ENCODE measurements at places on chromosomes 1 and 21.
A peak's percentile ranks its signal among the peaks of the same experiment; 100 is the strongest.

- no peak for DNase-seq
Observed at GRCh38 chr1:53572065-53572814, 113.0 kb downstream of the DMRTB1 start.

DNA sequence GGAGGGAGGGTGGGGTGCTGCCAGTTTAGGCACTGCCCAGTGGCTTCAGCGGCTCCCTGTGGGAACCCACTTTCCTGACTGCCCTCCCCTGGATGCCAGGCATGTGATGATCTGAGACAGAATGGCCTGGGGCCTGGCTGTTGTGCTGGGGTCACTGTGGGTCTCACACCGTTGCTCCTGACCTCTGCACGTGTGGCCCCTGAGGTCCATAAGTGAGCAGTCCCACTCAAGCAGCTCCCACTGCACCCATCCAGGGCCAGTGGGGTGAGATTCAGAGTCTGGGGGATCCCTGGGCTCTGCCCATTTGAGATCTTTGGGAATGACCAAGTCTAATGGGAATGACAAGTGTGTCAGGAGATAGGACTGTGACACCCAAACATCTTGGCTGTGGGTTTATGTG lies 18.0 kb downstream of the PODN start:
- no peak for DNase-seq

- DNase-seq: no peak
Observed at GRCh38 chr1:56286956-56287355, 292.4 kb downstream of the PLPP3 start.

GRCh38 chr1:36377791-36378492 lies 7.8 kb downstream of the STK40 start:
- DNase-seq: peak; percentile 15

DNA sequence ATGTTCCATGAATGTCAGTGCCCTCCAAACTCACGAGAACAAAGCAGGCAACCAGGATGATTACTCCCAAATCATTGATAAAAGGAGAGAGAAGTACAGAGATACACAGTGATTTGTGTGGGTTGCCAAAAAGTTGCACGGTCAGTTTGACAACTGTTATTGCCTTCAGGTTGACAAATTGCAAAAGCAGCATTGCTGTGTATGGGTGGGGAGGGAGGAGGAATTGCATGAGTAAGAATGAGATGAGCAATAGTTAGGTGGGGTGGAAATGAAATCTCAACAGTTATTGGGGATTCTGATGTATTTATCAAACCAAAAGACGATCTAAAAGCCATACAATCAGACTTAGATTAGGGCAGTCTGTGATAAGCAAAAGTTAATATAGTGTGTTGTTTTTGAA lies 93.7 kb downstream of the NTMT2 start:
- no peak for DNase-seq

DNA sequence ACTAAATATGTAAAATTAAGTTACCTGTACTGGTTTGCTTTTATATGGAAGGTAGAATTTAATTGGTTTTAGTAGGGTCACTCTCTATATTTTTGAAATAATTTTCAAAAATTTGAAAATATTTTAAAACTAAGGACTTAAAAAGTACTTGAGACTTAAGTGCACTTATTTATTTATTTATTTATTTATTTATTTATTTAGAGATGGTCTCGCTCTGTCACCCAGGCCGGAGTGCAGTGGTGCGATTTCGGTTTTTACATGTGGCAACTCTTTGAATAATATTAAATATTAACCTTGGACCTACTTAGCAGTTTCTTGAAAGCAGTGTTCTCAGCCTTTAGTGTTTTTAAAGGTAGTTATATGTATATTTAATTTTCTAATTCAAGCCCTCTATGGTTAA lies 36.4 kb downstream of the TMED5 start:
- no peak for DNase-seq

GRCh38 chr1:160431006-160431405 lies 30.6 kb downstream of the VANGL2 start:
- no peak for DNase-seq

DNA sequence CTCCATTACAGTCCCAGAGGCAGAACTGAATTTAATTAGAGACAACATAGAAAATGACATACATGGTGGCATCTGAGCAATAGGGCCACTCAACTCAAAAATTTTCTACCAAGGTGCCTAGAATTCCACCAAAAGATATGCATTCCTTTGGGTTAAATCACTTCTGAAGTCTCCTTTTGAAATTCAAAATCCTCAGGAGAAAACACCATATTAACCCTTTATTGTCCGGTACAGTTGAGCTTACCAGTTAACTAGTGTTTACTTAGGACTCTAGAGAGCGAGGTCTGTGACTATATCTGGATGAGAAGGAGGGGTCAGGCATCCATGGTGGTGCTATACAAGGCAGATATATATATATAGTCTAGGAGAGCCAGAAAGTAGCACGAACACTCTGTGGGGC lies 355.6 kb upstream of the CAMK1G start:
- no peak for DNase-seq

- DNase-seq: no peak
Observed at GRCh38 chr1:224622831-224623230, 6.7 kb downstream of the CNIH3 start.

DNA sequence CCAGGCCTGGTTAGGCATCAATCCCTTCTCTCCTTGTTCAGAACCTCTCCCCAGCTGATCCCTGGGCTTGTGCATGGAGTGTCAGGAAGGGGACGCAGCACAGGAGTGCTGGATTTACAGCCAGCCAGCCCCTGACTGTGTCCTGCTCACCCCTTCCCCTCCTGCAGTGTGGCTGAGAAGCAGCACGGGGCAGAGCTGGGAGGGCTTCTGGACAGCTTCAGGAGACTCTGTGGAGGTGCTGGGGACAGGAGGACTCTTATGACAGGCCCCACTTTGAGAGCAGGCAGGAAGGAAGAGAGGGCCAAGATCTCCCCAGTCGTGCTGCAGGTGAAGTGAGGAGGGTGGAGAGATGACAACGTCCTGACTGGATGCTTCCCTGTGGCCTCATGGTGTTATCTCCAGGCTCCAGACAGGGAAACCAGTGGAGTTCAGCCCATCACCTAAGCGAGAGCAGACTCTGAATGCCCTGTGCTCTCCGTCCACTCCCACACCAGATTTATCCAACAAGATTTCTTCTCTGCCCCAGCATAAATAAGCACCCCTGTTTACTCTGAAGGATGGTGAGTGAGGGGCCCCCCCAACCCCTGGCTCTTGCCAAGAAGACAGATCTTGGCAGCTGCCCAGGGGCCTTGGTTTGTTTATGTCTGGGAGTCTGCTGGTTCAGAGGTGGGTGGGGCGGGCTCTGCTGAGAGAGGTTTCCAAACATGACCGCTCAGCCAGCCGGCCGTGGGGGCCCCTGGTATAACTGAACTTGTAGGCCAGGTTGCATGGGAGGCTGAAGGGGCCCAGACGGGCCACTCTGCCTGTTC lies 21.3 kb downstream of the TMCC2 start:
- no peak for DNase-seq

DNA sequence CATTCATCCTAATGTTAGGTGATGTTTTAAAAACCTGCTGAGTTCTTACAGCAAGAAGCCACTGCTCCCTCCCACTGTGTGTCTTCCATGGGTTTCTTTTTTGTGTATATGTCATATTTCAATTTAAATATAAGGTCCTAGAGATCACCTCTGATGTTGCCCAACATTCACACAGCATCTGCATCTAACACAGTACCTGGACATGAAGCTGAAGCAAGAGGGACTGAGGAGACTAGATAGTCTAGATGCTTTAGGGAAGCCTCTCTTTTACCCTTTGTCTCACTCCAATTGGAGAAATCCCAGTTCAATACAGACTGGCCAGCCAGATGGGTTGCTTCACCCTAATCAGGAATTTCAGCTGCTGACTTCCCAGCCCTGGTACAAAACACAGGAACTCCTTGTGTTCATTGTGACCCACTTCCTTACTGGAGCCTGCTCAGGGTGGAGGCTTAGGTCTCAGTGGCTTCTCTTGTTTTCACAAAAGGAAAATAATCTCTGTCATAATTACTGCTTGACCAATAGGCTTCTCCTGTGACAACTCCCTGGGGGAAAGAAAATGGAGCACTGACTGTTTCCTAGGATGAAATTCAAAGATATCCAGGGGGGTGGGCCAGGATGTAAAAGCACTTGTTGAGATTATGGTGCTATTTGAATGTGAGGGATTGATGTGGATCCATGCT lies 17.3 kb downstream of the BTG2 start:
- no peak for DNase-seq

DNA sequence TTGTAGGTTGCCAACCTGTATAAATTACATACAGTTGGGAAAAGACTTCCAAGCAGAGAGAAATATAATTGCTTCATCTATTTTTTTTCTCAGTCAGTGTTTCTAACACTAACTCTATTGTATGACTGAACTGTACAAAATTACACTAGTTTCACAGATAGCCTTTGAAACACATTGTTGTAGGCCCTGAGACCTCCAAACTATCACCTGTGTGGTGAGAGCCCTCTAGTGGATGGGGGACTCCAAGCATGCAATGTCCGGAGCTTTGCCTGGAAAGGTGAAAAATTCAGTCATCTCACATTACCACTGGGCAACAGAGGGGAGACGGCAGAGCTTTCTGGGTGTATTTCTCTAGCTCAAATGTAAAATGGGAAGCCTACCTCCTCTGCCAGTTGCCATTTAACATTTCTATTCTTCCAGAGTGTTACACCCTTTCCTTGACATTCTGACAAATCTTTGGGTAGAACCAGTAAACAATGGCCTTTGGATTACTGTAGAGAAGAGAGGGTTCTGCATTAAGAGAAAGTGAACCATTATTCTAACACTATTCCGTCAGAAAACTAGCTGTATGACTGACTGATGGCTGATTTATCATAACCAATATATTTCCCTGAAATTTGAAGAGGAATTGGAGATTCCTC lies 212.2 kb downstream of the LYPLAL1 start:
- no peak for DNase-seq

- DNase-seq: no peak
Observed at GRCh38 chr1:3671371-3672180, 19.3 kb downstream of the TP73 start.

- DNase-seq: no peak
Observed at GRCh38 chr1:205199931-205200299, 11.6 kb downstream of the DSTYK start.

GRCh38 chr1:53987880-53988279 lies 30.1 kb downstream of the LDLRAD1 start:
- DNase-seq: no peak

DNA sequence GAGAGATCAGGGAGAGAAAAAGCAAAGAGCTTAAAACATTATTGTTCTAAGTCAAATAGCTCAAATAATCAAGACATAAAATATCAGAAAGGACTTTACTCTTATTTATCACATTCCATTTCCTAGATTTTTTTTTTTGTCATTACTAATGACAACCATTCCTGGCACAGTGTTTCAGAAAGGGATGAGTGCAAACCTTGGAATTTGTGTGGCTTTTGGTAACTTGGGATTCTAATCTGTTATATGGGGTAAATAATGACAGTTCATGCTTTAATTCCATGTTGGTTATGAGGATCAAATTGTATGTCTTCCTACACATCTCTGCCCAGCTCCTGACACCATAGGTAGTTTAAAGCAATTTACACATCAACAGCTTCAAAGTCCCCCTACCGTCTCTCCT lies 358.4 kb upstream of the ADGRL4 start:
- DNase-seq: no peak

- DNase-seq: no peak
Observed at GRCh38 chr1:78577257-78578100, 42.8 kb upstream of the IFI44L start.

- no peak for DNase-seq
Observed at GRCh38 chr1:198128533-198128932, 28.3 kb upstream of the NEK7 start.

- DNase-seq: no peak
Observed at GRCh38 chr1:235892734-235893413, 26.2 kb upstream of the LYST start.

DNA sequence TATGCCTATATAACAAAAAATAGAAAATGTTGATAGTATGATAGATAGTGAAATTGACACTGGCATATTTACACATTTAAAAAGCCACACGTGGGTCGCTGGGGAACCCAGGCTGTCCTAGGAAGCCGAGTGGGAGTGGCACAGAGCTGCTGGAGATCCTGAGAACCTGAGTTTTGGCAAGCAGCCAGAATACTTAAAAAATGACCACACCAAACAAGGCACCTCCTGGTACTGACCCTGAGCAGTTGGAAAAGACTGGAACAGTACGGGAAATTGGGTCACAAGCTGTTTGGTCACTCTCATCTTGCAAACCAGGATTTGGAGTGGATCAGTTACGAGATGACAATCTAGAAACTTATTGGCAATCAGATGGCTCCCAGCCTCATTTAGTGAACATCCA lies 111.5 kb downstream of the ZFYVE9 start:
- no peak for DNase-seq

DNA sequence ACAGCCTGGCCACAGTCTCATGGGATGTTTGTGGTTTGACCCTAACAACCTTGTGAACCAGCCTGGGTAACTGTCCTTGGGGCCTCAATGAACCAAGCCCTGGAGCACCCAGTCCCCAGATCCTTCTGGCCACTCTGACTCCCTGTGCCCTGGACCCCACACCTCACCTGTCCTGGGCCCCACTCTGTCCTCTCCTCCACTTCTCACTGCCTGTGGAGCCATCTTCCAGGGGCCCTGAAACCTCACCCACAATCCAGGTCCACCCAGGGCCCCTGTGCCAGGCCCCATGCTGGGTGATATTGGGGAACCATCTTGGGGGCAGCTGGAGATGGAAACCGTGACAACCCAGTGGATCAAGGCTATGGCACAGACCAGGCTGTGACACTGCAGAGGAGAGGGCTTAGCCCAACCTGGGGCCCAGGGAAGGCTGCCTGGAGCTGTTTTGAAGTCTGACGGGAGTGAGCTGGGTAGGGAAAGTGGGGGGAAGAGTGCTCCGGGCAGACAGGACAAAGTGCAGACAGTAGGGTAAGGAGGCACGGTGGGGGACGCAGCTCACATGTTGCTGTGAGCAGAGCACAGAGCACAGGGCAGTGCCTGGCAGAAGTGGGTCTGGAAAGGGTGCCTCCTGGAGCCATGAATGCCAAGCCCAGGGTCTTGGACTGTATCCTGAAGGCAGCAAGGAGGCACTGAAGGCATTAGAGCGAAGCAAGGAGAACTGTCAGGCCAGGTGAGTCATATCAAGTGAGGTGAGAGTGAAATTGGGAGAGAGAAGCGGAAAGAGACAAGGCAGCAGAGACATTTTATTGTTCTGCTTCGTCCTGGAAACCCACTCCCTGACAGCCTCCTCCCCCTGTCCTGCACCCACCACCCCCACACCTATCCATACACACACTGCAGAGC lies 12.1 kb upstream of the LRP8 start:
- DNase-seq: no peak

- DNase-seq: no peak
Observed at GRCh38 chr21:18970416-18970815, 566.8 kb upstream of the TMPRSS15 start.
